ENCODE measurements at places on chromosomes 12 and 14.

DNA sequence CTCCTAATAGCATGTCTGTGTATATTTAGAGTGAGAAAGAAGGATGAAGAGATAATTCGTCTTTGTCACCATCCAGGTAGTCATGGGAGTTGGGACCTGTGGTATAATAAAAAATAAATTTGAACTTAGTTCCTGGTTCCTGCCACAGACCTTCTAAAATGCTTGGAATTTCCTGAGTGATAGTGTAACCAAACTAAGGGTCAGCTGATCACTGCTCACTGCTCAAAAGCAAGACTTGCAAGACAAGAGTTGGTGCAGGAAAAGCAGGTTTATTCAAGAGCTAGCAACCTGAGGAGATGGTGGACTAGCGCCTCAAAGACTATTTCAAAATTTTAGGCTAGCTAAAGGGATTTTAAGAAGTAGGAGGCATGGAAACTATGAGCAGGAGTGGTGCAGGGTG is 19.1 kb downstream of the ANG start:
- DNase-seq = peak; percentile 26

GRCh38 chr12:6834873-6835272 is 5.9 kb upstream of the GNB3 start:
- no peak for DNase-seq

GRCh38 chr12:114687802-114688201 is 3.8 kb upstream of the TBX3 start:
- DNase-seq = no peak

GRCh38 chr14:34693228-34693939 is 21.0 kb downstream of the CFL2 start:
- DNase-seq = peak; percentile 25

DNA sequence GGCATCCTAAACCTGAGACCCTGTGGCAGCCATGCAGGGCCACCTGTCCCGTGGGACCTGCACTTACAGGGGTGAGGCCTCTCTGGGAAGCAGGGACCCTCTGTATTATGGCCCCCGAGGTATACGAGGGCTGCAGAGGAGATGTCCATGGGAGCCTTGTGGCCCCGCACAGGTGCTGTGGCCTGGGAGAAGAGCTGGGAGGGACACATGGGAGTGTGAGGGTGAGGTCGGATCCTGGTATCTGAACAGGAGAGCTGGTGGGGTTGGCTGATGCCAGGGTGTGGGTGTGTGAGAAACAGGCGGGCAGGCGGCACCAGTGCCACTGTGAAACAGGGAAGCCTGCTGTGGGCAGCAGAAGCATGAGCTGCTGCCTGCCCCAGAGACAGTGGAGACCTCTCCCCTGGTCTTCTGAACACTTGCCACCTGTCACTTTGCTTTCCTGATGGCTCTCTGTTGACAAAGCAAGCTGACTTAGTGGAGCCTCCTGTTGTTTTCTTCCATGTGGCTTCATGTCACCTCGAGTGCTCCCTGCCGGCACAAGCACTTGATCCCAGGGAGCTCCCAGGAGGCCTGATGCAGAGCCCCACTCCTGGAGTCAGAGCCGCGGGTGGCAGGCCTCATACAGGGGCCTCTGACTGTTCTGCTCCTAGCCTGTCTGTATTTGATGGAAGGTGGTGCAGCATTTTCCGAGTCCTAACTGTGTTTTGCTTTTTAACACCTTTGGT is 19.8 kb upstream of the AMN start:
- DNase-seq = no peak

DNA sequence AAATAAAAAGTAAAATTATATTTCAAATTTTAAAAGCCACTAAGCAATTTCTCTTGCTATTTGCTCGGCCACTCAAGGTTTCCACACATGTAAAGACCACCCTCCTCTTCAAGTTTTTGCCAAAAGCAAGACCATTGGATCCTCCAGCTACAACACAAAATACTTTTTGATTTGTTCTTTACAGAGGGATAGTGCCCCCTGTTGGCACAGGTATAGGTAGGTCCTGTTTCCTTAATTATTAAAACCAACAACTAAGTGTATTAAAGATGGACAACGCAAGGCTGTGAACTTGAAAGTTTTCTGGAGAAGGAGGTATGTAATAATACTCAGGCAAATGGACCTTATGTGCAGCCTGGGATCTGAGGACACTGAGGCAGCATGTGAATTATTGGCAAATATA is 23.8 kb downstream of the ATP6V1D start:
- DNase-seq = peak; percentile 25

GRCh38 chr12:8953773-8954402 is 4.4 kb upstream of the M6PR start:
- no peak for DNase-seq

DNA sequence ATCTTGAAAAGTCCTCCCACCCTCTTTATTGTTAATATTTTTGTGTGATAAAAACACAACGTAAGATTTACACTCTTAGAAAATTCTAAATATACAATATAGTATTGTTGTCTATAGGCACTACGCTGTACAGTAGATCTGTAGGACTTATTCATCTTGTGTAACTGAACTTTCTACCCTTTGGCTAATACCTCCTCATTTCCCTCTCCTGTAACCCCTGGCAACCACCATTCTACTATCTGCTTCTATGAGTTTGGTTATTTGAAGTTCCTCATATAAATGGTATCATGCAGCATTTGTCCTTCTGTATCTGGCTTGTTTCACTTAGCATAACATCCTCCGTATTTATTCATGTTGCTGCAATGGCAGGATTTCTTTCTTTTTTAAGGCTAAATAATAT is 5.2 kb upstream of the CLEC9A start:
- DNase-seq = no peak

- no peak for DNase-seq
Measured at GRCh38 chr12:78249578-78249977, 418.9 kb downstream of the NAV3 start.

DNA sequence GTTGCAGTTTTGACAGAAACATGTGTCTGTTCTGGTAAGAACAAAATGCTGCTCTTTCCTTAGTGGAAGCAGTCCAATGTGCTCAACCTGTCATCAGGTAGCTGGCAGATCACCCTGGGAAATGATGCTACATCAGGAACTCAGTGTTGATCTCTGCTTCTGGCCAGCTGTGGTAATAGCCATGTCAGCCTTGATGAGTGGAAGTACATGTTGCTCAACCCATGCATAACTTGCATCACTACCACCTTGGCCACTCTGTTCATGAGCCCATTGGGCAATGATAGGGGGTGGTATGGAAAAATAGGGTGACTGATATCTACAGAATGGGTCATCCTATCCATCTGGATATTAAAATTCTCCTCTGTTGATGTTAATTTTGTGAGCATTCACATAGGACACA is 411.0 kb downstream of the C12orf50 start:
- DNase-seq = no peak

DNA sequence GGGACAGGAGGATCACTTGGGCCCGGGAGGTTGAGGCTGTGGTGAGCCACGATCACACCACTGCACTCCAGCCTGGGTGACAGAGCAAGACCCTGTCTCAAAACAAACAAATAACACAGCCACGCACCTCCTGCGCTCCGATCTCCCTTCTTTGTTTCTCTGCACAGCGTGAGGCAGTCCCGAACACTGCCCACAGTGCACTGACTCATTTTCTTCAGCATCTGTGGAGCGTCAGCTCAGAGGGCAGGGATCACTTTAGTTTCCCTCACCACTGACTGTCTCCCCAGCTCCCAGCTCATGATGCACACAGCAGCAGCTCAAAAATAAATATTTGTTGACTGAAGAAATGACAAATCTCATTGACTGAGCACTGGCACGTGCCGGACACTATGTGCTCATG is 883 bp upstream of the MYL2 start:
- DNase-seq = peak; percentile 72

GRCh38 chr14:89245802-89246201 is 171.2 kb downstream of the FOXN3 start:
- DNase-seq = no peak

DNA sequence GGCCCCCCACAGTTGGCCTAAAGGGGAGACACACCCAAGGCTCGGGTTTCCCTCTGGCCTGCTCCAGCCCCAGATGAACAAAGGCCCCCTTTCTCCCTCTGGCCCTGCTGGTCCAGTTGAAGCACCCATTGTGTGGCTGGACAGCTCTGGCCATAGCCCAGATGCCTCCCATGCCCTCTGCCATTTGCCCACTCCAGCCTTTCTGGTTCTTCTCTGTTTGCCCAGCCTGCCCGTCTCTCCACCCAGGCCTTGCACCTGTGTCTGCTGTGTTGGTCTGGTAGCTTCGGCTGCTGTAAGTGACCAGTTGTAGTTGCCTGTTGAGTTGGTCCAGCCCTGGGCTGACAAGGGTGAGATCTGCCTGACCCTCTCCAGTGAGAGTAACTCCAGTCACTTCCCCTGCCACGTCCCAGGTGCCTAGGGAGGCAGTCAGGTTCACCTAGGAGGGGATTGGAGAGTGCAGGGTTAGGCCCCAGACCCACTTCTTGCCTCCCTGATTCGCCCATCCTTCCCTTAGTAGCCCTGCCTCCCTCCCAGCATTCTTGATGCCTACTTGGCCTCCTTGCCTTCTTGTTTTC is 3.0 kb downstream of the B4GALNT1 start:
- DNase-seq = no peak

DNA sequence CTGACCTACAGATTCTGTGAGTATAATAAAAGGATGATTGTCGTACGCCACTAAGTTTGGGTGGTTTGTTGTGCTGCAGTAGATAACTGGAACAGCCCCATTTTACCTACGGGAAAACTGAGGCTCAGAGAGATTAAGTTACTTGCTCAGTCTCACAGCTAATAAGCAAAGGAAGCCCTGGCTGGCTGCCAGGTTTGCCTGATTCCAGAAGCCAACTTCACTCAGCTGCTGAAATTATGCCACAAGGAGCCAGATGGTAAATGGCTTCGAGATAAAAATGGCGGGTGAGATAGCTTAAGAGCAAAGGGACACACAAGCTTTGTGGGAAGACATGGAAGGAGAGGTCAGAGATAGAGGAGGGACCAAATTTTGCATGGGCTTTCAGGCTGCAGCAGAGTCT is 191.5 kb upstream of the NOS1 start:
- peak; percentile 6 for DNase-seq

DNA sequence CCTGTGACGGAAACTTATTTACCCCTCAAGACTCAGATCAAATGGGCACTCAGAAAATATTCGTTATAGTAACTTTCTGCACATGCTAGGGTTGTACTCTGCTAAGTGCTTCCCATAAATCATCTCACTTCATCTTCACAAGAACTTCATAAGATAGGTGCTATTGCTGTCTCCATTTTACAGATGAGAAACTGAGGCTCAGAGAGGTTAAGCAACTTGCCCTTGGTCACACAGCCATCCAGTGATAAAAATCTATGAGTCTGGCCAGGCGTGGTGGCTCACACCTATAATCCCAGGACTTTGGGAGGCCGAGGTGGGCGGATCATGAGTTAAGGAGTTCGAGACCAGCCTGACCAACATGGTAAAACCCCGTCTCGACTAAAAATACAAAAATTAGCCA is 33.2 kb upstream of the LHX5 start:
- DNase-seq = no peak

- DNase-seq = peak; percentile 92
Measured at GRCh38 chr14:70856851-70857495, 47.7 kb upstream of the MAP3K9 start.

GRCh38 chr12:49347311-49348193 is 864 bp downstream of the DNAJC22 start:
- DNase-seq = peak; percentile 93

DNA sequence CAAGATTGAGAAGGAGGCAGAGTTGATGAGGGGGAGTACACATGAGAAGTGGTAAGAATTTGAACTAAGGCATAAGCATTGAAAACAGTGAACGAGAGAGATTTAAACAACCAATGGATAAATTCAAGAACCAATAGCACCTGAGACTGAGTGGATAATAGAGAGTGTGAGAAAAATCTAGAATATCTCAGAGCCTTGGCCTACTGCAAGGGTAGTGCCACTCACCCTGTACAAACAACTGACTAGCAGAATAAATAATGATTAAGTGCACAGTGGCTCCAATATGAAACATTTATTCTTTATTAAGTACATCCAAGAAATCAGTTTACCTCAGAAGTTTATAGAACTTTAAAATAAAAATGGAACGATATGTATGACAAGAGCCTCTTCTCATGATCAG is 54.4 kb downstream of the CAPS2 start:
- no peak for DNase-seq

DNA sequence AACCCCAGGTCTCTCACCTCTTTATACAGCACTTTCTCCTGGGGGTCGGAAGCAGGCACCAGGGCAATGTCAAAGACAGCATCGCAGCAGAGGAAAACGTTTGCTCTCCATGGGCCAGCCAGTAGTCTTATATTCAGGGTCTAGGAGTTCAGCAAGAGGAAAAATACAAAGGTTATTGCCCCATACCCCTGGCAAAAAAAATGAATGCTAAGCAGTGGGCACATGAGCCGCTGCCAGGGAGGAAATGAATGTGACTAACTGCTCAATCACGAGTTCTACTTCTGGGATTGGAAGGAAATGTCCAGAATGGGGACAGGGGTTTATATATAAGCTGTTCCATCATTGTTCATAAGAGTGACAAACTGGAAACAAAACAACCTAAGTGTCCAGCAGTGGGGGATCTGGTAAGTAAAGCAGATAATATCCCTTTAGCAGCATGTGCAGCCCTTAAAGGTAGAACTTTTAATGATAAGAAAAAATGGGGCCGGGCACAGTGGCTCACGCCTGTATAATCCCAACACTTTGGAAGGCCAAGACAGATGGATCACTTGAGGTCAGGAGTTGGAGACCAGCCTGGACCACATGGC is 53.8 kb downstream of the PHETA1 start:
- peak; percentile 33 for DNase-seq

GRCh38 chr12:47554046-47554653 is 151.7 kb downstream of the RPAP3 start:
- peak; percentile 8 for DNase-seq

DNA sequence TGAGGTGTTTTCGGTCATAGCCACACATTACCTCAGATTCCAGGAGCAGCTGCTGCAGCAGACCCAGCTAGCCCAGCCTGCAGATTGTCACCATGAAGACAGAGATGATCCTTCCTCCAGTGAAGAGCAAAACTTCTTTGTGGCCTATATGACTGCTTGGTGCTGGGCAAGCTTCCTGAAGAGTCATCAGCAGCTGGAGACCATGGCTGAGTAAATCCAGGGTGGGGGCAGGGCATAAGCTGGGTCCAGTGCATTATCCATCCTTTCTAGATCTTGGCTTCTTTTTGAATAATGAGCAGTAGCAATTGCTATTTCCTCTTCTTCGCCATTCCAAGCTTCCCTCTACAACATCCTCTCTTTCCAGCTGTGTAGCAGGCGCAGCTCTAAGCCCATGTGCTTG is 373.1 kb upstream of the DDHD1 start:
- no peak for DNase-seq

GRCh38 chr12:5163661-5164060 is 120.0 kb downstream of the KCNA5 start:
- peak; percentile 62 for DNase-seq

Measured in M059J (cell line).